Left hindlimb (tissue), 1 donor: ENCODE measurements at places on chromosomes 2 and 18.

GRCh38 chr18:42941860-42942259, 173.6 kb downstream of the RIT2 start:
- no peak for DNase-seq

- no peak for DNase-seq
Measured at GRCh38 chr2:178927173-178927572, 120.0 kb upstream of the TTN start.

- no peak for DNase-seq
Measured at GRCh38 chr2:121471532-121472469, 58.9 kb upstream of the RNU4ATAC start.

DNA sequence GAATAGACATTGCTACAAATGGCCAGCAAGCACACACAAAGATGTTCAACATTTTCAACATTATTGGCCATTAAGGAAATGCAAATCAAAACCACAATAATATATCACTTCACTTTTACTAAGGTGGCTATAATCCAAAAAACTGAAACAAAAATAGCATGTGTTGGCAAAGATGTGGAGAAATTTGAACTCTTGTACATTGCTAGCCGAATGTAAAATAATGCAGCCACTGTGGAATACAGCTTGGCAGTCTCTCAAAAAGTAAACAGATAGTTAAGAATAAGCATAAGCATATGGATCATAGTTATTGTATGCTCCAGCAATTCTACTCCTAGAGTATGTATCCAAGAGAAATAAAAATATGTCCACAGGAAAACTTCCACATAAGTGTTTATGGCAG, 192.5 kb downstream of the EN1 start:
- no peak for DNase-seq

GRCh38 chr2:60992985-60993392, 24.5 kb upstream of the PEX13 start:
- no peak for DNase-seq

DNA sequence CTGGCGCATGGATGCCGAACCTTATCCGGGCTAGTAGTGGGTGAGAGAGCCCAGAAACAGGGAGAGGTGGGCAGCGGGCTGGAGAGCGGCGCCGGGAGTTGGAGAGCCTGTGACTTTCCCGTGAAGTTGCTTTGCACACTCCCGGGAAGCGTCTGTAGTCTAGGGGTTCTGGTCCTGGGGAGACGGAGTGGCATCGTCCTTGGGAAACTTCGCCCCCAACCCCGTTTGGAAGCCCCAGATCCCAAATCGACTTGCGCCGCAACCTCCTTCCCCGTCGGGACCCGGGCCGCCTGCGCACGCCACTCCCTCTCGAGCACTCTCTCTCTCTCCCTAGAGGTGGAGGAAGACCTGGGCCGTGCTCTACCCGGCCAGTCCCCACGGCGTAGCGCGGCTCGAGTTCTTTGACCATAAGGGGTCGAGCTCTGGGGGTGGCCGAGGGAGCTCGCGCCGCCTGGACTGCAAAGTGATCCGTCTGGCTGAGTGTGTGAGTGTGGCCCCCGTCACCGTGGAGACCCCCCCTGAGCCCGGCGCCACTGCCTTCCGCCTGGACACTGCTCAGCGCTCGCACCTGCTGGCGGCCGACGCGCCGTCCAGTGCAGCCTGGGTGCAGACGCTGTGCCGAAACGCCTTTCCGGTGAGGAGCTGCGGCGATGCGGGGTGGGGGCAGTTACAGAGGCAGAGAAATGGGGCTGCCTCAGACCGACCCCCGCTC, 456 bp downstream of the DOK1 start:
- no peak for DNase-seq

- no peak for DNase-seq
Measured at GRCh38 chr2:144307711-144308110, 212.2 kb downstream of the ZEB2 start.

- DNase-seq: no peak
Measured at GRCh38 chr2:206635015-206635414, 7.3 kb upstream of the FAM237A start.

GRCh38 chr2:213980883-213981282, 430.0 kb upstream of the VWC2L start:
- no peak for DNase-seq
